ENCODE measurements at places on chromosomes 16 and 17. TPM values are rescaled to one million over a fixed set of nuclear protein-coding genes. Genes with fewer than 3 reads are reported as not detected.

- no peak for DNase-seq
Observed at GRCh38 chr17:13920413-13920812, 148.9 kb upstream of the COX10 start.

- no peak for DNase-seq
Observed at GRCh38 chr16:10997485-10997884, 53.1 kb downstream of the CLEC16A start.

GRCh38 chr16:67407788-67408452 lies 8.4 kb downstream of the ZDHHC1 start:
- DNase-seq, result no peak

PMFBP1 gene
- not detected for total RNA-seq

DNA sequence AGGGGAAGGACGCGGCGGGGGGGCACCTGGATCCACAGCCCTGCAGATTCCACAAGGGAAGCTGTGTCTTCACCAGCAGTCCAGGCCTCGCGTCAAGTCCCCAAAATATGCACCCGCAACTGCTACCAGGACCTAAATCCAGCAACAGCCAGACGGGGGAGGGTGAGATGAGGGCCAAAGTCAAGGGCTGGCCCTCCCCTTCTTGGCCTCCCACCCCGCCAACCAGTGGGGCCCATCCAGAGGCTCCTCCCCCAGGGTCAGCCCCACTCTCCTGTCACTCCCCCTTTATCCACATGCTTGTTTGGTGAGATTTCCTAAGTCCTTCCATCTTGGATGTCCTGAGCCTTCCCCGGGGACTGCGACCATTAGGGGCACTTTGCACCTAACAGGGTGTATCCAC lies 138.7 kb downstream of the ENGASE start:
- no peak for DNase-seq

DNA sequence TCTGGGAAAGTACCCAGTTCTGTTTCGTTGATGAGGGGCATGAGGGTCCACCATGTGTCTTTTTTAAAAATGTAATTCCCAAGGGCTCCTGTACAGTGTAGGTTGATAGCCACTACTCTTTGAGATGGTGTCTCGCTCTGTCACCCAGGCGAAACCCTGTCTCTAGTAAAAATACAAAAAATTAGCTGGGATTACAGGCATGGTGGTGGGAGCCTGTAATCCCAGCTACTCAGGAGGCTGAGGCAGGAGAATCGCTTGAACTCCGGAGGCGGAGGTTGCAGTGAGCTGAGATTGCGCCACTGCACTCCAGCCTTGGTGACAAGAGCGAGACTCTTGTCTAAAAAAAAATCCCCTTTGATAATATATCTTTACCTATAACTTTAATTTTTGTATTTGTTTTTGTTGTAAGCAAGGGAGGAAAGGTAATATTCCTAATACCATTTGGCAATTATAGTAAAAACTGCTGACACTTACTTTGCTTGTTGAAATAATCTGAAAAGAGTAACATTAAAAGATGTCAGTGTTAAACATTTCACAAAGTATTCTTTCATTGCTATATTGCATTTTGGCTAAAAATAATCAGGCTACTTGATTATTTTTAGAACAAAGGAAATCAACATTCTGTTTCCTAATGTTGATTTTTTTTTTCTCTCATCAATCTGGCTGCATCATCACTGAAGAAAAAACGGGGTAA lies 11.8 kb downstream of the KPNA2 start:
- no peak for DNase-seq

CACNA1H gene
- 3.2 TPM for total RNA-seq

AURKB gene
- 0.47 TPM for total RNA-seq

GRCh38 chr16:28205117-28205899 lies 6.5 kb downstream of the XPO6 start:
- no peak for DNase-seq

TMEM98 gene
- 10.7 TPM for total RNA-seq

DNA sequence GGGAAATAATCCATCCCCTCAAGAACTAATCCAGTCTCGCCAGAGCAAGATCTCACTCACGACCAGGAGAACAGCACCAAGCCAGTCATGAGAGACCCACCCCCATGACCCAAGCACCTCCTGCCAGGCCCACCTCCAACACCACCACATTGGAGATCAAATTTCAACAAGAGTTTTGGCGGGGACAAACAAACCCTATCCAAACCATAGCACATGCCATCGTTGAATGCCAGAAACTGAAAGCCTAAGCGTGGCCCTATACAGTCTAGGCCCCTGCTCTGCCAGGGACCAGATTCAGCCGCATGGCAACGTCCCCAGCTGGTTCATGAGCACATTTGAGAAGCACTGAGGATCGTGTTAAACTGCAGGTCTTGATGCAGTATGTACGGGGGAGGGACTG lies 57.3 kb downstream of the AXIN2 start:
- DNase-seq, result no peak

UBALD2 gene
- 35.4 TPM for total RNA-seq

GRCh38 chr16:84583995-84584394 lies 33.9 kb downstream of the COTL1 start:
- DNase-seq, result no peak

SEPTIN1 gene
- total RNA-seq, result 2.5 TPM

SYT17 gene
- 0.64 TPM for total RNA-seq

DNA sequence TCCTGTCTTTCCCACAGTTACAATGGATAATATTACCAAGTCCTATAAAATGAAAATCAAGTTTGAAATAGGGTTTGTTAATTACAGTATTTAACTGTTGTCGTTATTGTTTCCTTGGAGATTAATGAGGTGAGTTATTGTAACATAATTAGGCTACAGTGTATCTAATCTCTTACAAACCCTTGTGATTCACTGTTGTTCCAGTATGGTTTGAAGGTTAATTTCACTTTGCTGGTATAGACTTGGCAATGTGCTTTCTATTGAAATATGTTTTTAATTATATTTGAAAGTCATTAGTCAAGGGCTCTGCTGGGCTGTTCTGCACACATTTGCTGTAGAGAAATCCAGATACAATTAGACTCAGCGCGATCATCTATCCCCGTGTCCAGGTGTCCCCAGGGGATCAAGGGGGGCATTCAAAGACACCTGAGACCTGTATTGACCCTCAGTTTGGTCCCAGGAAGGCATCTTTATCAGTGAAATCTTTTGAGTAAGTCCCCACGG lies 624.6 kb upstream of the EEF2KMT start:
- DNase-seq, result no peak

CDRT15 gene
- not detected for total RNA-seq

ZG16 gene
- not detected for total RNA-seq

C17orf100 gene
- 0.47 TPM for total RNA-seq

TBC1D3B gene
- 2.8 TPM for total RNA-seq

DNA sequence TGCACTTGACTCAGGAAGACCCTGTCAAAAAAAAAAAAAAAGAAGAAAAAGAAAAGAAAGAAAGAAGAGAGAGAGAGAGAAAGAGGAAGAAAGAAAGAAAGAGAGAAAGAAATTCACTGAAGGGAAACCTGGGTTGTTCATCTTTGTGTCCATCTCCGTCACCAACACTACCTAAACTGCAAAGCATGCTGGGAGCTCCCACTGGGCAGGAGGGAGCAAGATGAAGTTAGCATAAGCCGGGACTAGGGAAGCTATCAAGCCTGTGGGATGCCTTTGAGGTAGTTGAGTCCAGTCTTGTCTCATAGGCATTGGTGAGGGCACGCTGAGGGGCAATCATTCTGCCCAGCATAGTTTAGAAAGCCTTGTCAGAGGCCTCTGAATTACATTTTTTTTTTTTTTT lies 7.6 kb upstream of the CBFB start:
- DNase-seq, result no peak

RND2 gene
- total RNA-seq, result 0.82 TPM

UBN1 gene
- total RNA-seq, result 50.9 TPM

GRCh38 chr16:84806256-84806889 lies 13.4 kb upstream of the CRISPLD2 start:
- DNase-seq, result peak; percentile 68

RPUSD1 gene
- total RNA-seq, result 8.7 TPM

GRCh38 chr17:2222901-2223616 lies 80.5 kb downstream of the SMG6 start:
- peak; percentile 71 for DNase-seq

DNA sequence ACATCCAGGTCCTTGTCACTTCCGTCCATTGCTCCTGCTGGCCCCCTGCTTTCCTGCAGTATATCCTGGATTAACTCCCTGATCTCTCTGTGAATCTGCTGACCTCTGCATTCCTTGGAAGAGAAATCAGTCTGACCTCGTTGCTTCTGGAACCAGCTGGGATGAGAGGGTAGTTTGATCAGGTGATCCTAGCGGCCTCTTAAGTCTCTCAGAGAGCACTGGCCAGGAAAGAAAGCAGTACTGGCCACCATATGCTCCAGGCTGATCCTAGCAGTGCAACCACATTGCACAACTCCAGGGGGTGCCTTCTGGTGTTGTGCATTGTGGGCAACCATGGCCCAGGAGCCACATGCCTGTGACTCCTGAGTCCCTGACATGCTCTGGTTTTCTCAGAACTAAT lies 79.2 kb downstream of the ARHGAP23 start:
- no peak for DNase-seq

- DNase-seq, result no peak
Observed at GRCh38 chr17:57940231-57940630, 15.0 kb downstream of the CUEDC1 start.

KLHL10 gene
- total RNA-seq, result 0.12 TPM

- no peak for DNase-seq
Observed at GRCh38 chr16:78485188-78485916, 385.9 kb downstream of the WWOX start.

- peak; percentile 8 for DNase-seq
Observed at GRCh38 chr16:28858421-28858820, 5.2 kb upstream of the SH2B1 start.

DNA sequence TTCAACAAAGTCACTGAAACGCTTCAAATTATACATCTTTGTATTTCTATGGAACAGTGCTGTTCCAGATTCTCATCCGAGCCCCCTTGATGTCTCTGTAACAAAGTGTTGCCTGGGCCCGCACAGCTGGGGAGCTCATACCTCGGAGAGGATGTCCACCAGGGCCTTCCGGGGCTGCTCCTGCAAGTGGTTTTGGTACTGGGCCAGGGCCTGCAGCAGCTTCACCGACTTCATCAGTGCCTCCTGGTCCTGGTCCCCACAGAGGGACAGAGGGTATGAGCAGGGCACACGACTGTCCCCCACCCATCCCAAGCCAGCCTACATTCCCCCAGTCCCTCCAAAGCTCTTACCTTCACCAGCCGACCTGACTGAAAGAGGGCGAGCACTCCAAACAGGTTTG lies 1.5 kb downstream of the MYBBP1A start:
- peak; percentile 26 for DNase-seq

LPCAT2 gene
- 8.3 TPM for total RNA-seq

DNA sequence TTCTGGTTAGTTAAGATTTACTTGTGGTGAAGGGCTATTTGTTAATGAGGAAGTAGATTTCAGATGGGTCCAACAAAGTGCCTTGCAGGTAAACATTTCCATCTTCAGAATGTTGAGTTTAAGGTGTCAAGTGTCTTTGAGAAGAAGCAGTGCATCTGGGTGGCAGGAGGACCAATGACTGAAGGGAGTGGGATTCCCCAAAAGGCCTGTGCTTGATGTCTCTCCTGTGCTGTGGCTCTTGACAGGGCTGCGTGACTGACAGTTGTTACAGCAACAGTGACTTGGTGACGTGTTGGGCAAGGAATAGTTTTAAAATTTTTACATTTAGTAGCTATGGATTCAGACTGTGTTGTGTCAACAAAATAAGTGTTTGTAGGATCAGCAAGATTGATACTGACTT lies 149.9 kb downstream of the PHKB start:
- no peak for DNase-seq

DNA sequence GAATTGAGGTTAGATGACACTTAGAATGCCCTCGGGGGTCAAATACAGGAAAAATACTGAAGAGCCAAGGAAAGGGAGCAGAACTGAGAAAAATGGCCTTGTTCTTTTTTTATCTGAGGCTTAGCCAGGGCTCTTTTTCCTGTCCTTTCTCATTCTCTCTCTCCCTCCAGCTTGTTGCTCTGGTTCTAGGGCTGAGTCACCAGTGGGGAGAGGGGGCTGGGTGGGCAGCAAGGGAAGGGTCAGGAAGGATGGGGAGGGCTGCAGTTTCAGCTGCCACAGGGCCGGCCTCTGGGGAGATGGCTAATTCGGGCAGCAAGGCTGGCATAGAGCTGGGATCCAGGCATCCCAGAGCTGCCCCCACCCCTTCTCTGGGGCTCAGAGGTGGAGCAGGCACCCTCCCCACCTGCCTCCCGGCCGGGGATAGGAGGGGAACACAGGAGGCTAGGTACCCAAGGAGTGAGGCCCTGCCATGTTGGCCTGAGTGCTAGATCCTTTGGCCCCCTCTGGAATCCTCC lies 3.9 kb downstream of the ITGA3 start:
- DNase-seq, result no peak

TAC4 gene
- total RNA-seq, result not detected

DNA sequence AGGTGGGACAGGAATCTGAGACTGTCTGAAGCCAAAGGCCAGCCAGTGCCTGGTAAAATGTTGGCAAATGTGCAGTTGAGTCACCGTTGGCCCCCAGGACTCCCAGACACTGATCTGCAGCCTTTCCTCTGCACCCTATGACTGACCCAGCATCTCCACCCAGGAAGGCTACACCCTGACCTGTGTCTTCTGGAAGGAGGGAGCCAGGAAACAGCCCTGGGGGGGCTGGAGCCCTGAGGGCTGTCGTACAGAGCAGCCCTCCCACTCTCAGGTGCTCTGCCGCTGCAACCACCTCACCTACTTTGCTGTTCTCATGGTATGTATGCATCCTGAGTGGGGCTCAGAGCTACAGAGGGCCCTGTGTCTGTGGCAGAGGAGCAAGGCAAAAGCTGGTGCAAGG lies 24.0 kb downstream of the ADGRG5 start:
- no peak for DNase-seq

PPY gene
- not detected for total RNA-seq

ABCC6 gene
- 2.1 TPM for total RNA-seq

- no peak for DNase-seq
Observed at GRCh38 chr16:81523387-81524115, 78.9 kb downstream of the CMIP start.
